ENCODE measurements at places on chromosomes 12 and 14. TPM values are rescaled to one million over a fixed set of nuclear protein-coding genes. Genes with fewer than 3 reads are reported as not detected.
A peak's percentile ranks its signal among the peaks of the same experiment; 100 is the strongest.

DNA sequence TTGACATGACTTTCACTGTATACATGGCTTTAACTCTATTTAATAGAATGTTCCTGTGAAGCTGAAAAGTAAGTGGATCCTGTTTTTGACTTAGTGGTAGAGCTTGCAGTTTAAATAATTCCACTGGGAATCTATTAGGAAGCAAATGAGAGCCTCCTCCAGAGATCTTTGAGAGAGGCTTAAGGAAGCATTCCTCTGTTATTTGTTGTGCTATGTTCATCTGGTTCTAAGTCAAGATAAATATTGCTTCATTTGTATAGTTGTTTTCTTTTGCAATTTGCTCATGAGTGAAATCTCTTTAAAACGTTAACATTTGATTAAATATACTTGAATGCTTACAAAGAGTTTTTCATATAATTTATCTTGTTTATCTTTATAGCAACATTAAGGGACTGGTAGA lies 70.4 kb downstream of the TMTC2 start:
- H3K36me3 ChIP-seq = no peaks in the 10 kb centered on the region
- H3K4me3 ChIP-seq = no peak overlapping the region
- no peak overlapping the region for H3K27ac ChIP-seq
- H3K4me1 ChIP-seq = no peaks in the 10 kb centered on the region
- H3K27me3 ChIP-seq = no peaks in the 10 kb centered on the region
- no peak for DNase-seq

GRCh38 chr14:56297449-56297848 lies 179.2 kb downstream of the PELI2 start:
- DNase-seq = no peak
- peaks cover 18% of the 10 kb centered on the region for H3K4me1 ChIP-seq
- no peaks in the 10 kb centered on the region for H3K36me3 ChIP-seq
- no peak overlapping the region for H3K4me3 ChIP-seq

DNA sequence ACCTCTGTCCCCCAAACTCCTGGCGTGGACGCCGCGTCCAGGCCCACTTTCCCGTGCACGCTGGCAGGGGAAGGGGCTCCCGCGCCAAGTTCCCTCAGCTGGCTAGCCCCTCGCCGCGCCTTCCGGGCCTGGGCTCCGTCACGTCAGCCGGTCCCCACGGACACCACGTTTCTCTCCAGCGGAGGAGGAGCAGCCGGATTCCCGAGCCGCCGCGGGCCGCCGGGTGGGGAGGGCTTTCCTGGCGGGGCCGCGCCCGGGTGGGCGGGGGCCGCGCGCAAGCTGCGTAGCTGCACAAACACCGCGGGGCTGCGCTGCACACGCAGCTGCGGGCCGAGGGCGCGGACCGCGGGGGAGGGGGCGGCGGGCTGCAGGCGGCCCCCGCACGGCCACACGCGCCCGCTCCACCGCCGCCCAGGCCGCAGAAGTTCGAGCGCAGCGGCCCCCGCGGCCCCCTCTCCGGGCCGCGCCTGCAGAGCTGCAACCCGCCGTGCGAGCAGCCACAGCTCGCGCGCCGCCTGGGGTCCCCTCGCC lies 45.1 kb upstream of the PNMA1 start:
- peaks cover 64% of the 10 kb centered on the region for H3K4me1 ChIP-seq
- no peak for DNase-seq
- H3K27ac ChIP-seq = peak overlapping the region; percentile 71
- H3K4me3 ChIP-seq = peak overlapping the region; percentile 88
- peaks cover 11% of the 10 kb centered on the region for H3K27me3 ChIP-seq
- no peaks in the 10 kb centered on the region for H3K36me3 ChIP-seq

DNA sequence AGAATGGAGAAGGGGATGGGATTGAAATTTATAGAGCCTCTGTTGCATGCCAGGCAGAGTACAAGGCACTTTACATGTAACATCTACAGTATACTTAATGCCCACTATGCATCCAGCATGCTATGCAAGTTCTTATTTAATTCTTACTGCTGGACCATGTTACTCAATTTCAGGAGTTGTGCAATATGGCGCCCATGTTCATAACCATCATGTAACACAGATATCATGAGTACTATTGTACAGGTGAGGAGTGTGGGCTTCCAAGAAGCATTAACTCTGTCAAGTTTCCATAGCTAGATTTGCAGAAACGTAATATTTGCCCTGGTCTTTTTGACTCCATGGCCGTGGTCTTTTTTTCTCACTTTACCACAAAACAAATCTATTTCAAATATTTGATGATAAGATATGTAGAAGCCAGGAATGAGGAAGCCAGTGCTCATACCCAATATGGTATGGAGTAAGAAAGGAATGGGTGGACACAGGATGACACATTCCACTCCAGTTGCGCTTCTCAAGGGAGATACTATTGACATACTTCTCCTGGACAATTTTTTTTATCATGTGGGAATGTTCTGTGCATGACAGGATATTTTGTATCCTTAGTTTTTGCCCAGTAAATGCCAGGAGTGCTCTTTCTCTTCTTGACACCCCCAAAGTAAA lies 191.8 kb downstream of the C12orf75 start:
- H3K4me3 ChIP-seq = peak overlapping the region; percentile 75
- no peaks in the 10 kb centered on the region for H3K27me3 ChIP-seq
- peak; percentile 67 for DNase-seq
- H3K36me3 ChIP-seq = peaks cover 38% of the 10 kb centered on the region
- H3K4me1 ChIP-seq = peaks cover 49% of the 10 kb centered on the region

GRCh38 chr14:83533734-83534133 lies 1996.2 kb upstream of the FLRT2 start:
- H3K27me3 ChIP-seq = no peaks in the 10 kb centered on the region
- no peak overlapping the region for H3K4me3 ChIP-seq
- DNase-seq = no peak
- H3K36me3 ChIP-seq = no peaks in the 10 kb centered on the region

GRCh38 chr12:98606359-98606988 lies 13.0 kb downstream of the SLC25A3 start:
- no peak for DNase-seq
- H3K27me3 ChIP-seq = no peaks in the 10 kb centered on the region
- no peak overlapping the region for H3K4me3 ChIP-seq
- H3K4me1 ChIP-seq = no peaks in the 10 kb centered on the region

- no peak for DNase-seq
- peaks cover 15% of the 10 kb centered on the region for H3K4me1 ChIP-seq
- H3K27me3 ChIP-seq = peaks cover 3% of the 10 kb centered on the region
- no peak overlapping the region for H3K4me3 ChIP-seq
- H3K27ac ChIP-seq = no peak overlapping the region
- no peaks in the 10 kb centered on the region for H3K36me3 ChIP-seq
Measured at GRCh38 chr14:54138354-54139038, 181.9 kb upstream of the BMP4 start.

- peaks cover 8% of the 10 kb centered on the region for H3K27me3 ChIP-seq
- no peak for DNase-seq
- peaks cover 37% of the 10 kb centered on the region for H3K36me3 ChIP-seq
- no peak overlapping the region for H3K27ac ChIP-seq
- no peak overlapping the region for H3K4me3 ChIP-seq
- H3K4me1 ChIP-seq = peaks cover under 1% of the 10 kb centered on the region
Measured at GRCh38 chr12:57188090-57188425, 28.5 kb upstream of the NXPH4 start.

DNA sequence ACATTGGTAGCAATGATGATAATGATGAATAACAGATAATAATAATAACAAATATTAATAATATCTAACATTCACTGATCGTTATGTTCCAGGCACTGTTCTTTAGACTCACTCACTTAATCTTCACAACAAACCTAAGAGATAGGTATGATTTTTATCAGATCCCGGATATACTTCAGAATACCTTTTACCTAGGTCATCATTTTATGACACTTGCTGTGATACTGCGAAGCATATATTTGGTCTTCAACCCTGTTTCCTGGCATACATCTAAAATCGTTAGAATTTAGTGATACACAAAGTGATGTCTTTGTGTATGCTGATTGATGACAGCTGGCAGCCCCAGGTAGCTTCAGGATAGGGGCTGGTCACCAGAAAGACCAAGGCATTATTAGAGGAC lies 46.1 kb downstream of the SLC41A2 start:
- H3K36me3 ChIP-seq = no peaks in the 10 kb centered on the region
- DNase-seq = no peak
- no peak overlapping the region for H3K4me3 ChIP-seq
- H3K27ac ChIP-seq = no peak overlapping the region
- peaks cover 9% of the 10 kb centered on the region for H3K4me1 ChIP-seq
- H3K27me3 ChIP-seq = peaks cover 5% of the 10 kb centered on the region

- H3K36me3 ChIP-seq = no peaks in the 10 kb centered on the region
- H3K4me3 ChIP-seq = no peak overlapping the region
- no peak overlapping the region for H3K27ac ChIP-seq
- no peaks in the 10 kb centered on the region for H3K4me1 ChIP-seq
- DNase-seq = no peak
Measured at GRCh38 chr12:111242184-111242583, 126.7 kb downstream of the PHETA1 start.

DNA sequence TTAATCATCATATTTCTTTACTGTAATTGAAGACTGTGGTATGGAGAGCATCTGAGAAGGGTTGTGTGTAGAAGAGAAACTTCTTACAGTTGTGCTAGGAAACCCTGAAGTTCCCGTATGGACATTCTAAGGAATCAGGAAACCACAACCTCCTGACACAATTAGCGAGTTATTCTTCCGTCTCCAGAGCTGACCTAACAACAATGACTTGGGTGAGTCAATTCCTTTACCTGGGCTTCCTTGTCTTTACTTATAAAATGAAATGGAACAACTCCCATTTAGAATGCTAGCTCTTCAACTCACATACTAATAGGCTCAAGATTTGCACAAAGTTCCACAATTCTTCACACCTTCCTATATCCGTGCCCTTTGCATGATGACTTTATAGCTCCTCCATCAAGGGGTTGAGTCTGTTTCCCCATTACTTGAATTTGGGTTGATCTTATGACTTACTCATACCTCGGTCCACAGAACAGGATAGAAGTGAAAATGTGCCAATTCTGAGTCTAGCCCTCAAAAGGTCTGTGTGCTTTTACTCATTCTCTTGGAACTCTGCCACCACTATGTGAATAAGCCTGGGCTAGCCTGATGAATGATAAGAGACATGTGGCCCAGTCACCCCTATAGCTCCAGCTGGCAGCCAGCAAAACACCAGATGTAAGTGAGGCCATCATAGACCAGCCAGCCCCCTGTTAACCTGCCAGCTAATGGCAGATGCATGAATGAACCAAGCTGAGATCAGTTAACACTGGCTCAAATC lies 459.4 kb downstream of the ETNK1 start:
- H3K4me1 ChIP-seq = no peaks in the 10 kb centered on the region
- no peaks in the 10 kb centered on the region for H3K36me3 ChIP-seq
- H3K4me3 ChIP-seq = no peak overlapping the region
- peak; percentile 7 for DNase-seq
- no peak overlapping the region for H3K27ac ChIP-seq

DNA sequence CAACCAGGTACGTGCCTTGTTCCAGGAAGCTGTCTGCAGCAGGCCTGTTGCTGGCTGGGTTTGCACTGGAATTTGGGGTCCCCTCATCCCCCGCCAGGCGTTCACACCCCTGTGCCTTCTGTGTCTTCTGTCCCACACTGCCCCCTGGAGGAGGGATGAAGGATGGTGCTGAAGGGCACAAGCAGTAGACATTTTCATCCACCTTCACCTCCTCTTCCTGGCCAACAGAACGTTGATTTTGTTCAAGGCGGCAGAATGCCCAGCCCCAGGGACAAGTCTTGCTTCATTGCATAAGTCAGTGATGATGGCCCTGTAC lies 122.1 kb downstream of the CALM1 start:
- H3K36me3 ChIP-seq = no peaks in the 10 kb centered on the region
- no peak for DNase-seq
- H3K4me3 ChIP-seq = no peak overlapping the region
- peaks cover 23% of the 10 kb centered on the region for H3K27me3 ChIP-seq
- H3K4me1 ChIP-seq = peaks cover 13% of the 10 kb centered on the region

- H3K4me3 ChIP-seq = no peak overlapping the region
- H3K36me3 ChIP-seq = peaks cover 18% of the 10 kb centered on the region
- H3K27ac ChIP-seq = peak overlapping the region; percentile 60
- DNase-seq = no peak
Measured at GRCh38 chr12:120540445-120540844, 6.3 kb downstream of the RNF10 start.

DNA sequence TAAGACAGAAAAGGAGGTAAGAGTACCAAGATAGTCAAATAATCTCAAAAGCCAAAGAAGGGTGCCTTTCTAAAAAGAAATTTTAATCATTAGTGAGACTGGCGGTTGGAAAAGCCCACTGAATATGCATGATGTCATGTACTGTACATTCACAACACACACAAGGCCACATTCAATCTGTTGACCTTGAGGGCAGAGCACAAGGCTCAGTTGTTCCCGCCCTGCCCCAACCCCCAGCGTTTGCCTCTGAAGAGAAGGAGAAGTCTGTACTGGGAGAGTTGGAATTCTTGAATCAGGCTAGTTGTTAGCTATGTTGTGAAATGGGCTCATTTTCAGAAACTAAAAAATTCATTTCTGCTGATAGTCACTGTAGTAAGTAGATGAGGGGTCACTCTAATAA lies 50.2 kb upstream of the NID2 start:
- peaks cover 27% of the 10 kb centered on the region for H3K4me1 ChIP-seq
- no peak overlapping the region for H3K27ac ChIP-seq
- peaks cover 2% of the 10 kb centered on the region for H3K27me3 ChIP-seq
- no peaks in the 10 kb centered on the region for H3K36me3 ChIP-seq
- DNase-seq = no peak
- no peak overlapping the region for H3K4me3 ChIP-seq

DNA sequence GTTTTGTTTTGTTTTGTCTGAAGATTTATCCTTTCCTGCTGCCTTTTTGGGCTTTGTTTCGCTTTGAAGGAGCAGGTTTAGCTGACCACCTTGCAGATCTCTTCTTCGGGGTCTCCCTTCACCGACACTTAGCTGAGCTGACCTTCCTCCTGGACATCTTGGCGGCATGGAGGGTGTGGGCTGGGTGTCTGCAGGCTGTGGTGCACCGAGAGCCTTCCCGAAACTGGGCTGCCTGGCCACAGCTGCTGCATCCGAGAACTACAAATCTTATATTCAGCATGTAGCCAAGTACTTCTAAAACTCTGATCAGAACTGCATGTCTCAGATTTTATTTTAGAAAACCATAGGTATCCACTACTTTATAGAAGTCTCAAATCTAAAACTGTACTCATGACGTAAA lies 84.9 kb downstream of the PPFIBP1 start:
- H3K4me3 ChIP-seq = no peak overlapping the region
- H3K27ac ChIP-seq = peak overlapping the region; percentile 14
- no peaks in the 10 kb centered on the region for H3K27me3 ChIP-seq
- no peak for DNase-seq
- H3K36me3 ChIP-seq = peaks cover 31% of the 10 kb centered on the region

- DNase-seq = no peak
- H3K27me3 ChIP-seq = no peaks in the 10 kb centered on the region
- H3K36me3 ChIP-seq = no peaks in the 10 kb centered on the region
- H3K4me1 ChIP-seq = no peaks in the 10 kb centered on the region
- no peak overlapping the region for H3K4me3 ChIP-seq
- H3K27ac ChIP-seq = no peak overlapping the region
Measured at GRCh38 chr12:99059824-99060511, 414.9 kb downstream of the APAF1 start.

Gene GOLT1B
- 89.0 TPM for total RNA-seq

Gene INSM2
- total RNA-seq = not detected

Gene SRGAP1
- 45.8 TPM for total RNA-seq

Gene WNT1
- not detected for total RNA-seq

Gene CDCA3
- 60.6 TPM for total RNA-seq

Gene SYT1
- total RNA-seq = 4.1 TPM

Gene SLC22A17
- 14.9 TPM for total RNA-seq
